ENCODE measurements at places on chromosomes 12 and 14.

DNA sequence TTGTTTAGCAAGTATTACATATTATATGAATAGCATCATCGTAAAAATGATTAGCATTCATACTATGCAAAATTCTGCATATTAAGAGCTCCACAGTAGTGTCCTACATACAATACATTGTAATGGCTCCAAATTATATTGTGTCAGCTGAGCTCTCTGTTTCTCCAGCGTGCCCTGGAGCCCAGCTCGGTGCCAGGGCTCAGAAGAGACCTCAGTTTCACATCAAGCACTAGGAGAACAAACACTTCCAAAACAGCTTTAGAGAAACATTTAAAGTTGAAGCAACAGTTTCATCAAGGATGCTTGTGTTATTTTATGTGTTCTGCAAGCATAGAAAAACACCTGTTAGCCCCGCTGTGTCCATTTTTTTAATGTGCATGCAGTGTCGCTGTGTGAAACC lies 456.9 kb downstream of the EGLN3 start:
- no peak for DNase-seq

DNA sequence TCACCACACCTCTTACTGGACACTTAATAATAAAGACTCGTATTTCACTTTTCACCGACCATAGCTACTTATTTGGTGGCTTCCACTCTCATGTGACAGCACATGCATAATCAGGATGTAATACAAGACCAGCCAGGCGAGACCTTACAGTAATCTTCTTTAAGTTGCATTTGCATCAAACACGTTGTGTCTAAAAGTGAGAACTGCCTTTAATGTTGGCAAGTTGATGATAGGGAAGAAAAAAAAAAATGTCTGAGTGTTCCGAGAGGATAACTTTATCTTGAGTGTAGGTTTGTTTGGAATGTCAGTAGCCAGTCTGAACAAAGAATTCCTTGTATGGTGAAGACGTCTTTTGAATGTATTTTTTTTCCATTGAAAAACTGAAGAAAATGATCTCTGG lies 440.4 kb downstream of the ADAMTS20 start:
- DNase-seq, result no peak

DNA sequence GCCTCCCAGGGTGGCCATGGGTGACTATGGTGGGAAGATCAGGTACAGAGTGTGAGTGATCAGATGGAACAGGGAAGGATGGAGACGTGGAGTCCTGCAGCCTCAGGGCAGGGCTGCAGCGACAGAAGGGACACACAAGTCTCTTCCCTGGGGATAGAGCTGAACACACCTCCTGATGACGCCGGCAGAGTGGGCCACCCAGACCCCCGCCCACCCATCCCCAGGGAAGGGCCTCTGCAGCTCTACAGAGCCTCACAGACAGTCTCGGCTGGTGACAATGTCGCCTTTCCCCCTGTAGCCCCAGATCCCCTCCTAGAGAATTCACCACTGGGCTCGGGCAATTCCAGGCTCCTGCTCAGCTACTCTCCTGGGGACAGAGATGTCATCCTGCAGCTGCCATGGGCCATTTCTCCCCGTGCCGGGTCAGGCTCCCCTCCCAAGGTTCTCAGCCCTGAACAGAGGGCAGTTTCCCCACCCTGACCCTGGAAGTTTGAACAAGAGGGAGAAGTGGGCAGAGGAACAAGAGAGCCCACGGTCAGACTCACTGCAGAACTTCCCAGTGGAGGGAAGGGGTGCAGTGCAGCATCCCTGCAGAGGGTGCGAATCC lies 115.7 kb downstream of the NCOR2 start:
- no peak for DNase-seq

GRCh38 chr14:96584199-96584906 lies 82.2 kb downstream of the PAPOLA start:
- peak; percentile 10 for DNase-seq
